GM19239 (cell line): ENCODE measurements at places on chromosomes 12 and 14.

GRCh38 chr14:81200054-81200453 lies 20.7 kb downstream of the GTF2A1 start:
- no peak for DNase-seq

DNA sequence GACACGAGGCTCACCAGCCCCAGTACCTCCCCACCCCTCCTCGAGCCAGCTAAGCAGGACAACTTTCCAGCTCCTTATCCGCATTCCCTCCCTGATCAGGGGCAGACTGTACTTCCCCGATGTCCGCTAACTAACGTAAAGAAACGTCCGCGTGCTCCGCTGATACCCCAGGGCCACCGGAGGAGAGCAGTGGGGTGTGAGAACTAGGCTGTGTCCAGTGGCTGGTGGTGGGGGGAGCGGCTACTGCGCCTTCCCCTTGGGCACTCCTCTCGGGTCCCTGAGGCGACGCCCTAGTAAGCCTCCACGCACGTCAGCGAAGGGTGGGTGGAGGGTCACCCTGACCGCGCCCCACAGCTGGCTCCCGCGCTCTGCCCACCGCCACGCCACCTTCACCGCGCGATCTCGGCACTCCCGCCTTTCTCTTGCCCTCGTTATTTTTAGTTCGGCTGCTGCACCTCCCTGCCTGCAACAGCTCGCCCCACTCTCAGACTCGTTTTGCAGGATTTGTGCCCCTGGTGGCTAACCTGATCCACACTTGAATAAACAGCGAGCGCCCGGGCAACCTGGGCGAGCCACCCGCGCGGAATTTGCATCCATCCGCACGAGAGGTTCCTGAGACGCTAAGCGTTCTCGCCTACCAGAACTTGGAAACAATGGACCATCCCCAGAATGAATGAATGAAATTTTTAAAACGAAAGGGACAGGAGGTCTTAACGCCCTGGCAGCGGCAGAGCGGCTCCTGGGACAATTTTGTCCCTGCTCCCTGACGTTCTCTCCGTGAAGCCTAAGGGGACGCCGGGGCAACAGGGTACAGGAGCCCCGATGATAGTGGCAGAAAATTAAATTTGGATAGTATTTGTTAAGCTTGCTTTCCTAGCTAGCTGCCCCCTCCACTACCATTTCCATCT lies 6.9 kb upstream of the BMP4 start:
- DNase-seq, result no peak

- DNase-seq, result no peak
These were observed 20.1 kb downstream of the PLEKHG7 start for GRCh38 chr12:92722897-92723296.

- DNase-seq, result no peak
These were observed 608.4 kb downstream of the LRFN5 start for GRCh38 chr14:42214981-42215491.

DNA sequence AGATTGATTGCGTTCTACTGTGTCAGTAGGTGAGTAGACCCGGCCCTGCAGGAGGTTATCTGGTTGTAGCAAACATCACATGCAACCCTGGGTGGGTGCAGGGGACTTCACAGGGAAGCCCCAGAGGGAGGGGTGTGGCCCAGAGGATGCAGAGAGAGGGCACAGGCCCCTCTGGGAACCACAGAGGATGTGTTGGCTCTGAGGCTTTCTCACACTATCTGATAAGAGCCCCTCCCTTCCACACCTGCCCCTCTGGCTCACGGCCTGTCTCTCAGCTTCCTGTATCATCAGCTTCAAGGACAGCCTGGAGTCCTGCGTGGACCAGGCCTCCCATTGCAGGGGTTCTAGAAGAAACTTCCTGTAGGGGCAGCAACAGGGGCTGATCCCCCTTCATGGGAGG lies 101.9 kb downstream of the RIN3 start:
- peak; percentile 23 for DNase-seq
